ENCODE measurements at places on chromosomes 3 and 15. TPM values are rescaled to one million over a fixed set of nuclear protein-coding genes. Genes with fewer than 3 reads are reported as not detected.

EPB42 gene
- total RNA-seq, result not detected

ADPRH gene
- total RNA-seq, result 1.6 TPM

CFAP91 gene
- total RNA-seq, result 0.68 TPM

DNA sequence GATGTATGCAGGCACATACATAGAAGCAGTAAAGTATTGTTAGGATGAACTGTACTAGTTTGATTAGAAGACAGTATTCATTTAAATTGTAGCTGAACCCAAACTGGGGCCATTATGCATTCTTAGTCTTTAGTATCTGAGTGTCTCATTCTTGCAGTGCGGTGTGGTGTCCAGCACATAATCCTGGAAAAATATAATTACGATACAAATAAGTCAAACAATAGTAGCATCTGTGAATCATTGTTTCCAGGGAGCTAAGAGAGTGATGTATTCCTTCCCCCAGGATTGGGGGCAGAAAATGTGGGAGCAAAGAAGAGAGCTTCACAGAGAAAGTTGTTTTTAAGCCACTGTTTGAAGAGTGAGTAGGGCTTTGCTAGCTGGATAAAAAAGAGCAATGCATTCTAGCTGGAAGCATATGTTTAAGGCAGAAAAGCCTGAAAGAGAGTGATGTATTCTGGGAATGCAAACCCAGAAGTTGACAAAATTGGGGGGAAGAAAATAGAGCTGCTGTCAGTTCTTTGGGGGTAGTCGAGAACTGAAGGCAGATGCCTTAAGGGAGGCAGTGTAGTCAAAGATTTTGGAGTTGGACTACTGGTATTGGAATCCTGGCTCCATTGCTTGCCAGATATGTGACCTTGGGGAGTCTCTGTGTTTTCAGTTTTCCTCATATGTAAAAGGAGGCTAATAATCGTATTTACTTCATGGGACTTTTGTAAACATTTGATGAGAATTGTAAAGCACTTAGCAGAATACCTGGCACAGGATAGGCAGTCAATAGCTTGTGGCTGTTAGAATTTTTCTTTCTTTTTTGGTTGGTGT lies 14.1 kb downstream of the SLMAP start:
- DNase-seq, result no peak

GRCh38 chr15:41656188-41656587 lies 4.0 kb upstream of the MGA start:
- DNase-seq, result no peak

GRCh38 chr3:62672270-62672987 lies 202.8 kb downstream of the CADPS start:
- DNase-seq, result no peak

DNA sequence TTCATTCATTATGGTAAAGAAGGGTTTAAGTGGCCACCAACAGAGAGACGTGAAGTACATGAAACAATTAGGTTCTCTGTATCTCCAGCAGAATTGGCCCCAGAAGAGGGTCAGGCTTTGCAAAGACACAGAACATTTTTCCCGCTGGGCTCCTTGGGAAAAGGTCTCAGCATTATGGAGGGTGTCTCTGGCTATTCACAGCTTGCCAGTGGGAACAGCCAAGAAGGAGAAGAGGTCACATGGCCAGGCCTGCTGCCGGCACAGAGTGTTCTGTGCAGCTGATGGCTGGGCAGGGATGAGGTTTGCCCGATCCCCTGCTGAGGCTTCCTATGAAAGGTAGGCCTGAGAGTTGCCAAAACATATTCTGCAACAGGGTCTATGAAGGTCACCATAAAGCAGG lies 77.8 kb upstream of the LPP start:
- DNase-seq, result no peak

DNA sequence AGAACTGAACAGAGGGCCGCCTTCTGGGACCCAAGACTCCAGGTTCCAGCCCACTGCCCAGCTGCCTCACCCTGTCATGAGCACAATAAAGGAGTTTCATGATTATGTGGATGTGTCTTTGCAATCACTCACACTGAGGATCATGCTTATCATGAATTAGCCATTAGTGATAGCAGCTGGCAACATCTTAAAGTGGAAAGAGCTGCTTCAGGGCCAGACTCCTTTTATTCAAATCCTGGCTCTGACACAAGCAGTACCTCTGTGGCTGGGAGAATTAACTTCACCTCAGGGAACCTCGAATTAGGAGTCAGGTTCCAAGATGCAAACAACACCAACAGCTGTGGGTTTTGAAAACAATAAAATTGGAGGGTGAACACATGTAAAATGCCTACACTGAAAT lies 6.6 kb upstream of the SCAP start:
- DNase-seq, result no peak

DNA sequence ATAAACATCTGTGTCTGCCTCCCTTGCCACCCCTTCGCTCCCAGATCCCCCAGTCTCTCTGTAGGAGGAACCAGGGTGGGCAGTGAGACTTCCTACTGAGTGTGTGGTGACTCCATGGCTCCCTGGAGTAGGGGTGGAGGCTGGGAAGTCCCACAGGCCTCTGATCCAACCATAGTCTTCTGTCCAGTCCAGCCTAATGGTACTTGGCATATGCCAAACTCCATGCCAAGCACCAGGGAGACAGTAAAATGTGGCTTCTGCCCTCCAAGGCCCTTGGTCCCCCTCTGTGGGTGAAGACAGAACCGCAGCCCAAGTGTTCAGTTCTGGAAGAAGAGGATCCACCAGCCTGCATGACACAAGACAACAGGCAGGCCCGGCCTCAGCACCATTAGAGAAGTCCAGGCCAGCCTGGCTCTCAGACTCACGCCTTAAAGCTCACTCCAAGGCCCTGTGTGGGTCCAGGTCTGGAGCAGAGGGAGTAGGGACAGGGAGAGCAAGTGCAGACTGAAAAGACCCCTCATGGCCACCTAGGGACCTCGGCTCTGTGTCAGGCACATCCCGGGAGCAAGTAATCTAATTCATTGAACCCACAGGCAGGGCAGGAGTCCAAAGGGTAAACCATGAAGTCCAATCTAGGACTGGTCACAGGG lies 112.7 kb downstream of the ETFA start:
- DNase-seq, result no peak

GRCh38 chr3:106945435-106945834 lies 431.8 kb upstream of the CCDC54 start:
- DNase-seq, result no peak

GRCh38 chr3:147934451-147935180 lies 525.5 kb downstream of the ZIC1 start:
- no peak for DNase-seq

DNA sequence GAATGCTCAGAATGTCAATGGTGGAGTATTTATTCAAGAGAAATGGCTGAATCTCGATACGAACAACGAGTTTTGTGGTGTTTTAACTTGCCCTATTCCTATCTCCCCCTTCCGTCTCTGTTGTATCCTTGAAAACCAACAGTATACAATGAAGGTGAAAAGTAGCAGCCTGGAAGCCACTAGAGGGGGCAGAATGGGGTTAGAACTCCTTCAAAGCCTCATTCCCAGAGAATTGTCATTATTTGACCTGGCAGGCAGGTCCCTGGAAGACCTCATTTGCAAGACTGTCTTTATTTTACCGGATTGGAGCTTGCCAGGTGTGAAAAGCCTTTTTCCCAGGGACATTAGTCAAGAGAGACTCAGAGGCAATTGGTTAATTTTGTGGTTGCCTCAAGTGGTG lies 139.4 kb downstream of the LRRC28 start:
- no peak for DNase-seq

DNA sequence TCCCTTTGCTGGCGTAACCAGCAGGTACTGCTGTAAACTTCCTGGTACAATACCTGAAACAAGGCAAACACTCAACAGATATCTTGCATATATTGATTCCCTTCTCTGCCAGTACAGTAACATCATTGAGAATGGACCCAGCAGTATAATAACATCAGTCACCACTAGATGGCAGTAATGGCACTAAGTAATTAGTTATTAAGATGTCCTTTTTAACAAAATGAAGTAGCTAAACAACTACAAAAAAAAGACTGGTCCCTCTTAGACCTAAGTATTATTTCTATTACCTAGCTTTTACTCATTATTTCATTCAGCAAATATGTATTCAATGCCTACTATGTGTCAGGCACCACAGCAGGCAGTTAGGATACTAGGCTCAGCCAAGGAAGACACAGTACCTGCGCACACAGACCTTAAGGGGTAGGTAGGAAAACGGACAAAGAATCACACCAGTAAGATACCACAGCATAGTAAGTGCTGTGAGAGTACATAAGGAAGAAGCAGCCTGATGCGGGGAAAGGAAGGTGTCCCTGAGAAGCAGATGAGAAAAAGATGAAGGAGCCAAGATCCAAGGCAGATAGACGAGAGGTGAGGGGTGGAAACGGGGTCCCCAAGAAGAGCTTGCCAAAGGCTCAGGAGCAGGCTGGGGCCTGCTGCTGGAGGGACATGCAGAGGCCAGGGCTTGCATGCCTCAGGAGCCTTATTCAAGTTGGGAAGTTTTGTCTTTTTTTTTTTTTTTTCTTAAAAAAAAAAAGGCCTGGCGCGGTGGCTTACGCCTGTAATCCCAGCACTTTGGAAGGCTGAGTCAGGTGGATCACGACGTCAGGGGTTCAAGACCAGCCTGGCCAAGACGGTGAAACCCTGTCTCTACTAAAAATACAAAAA lies 102.7 kb upstream of the CHD2 start:
- DNase-seq, result no peak

Measured in esophagus squamous epithelium (tissue), 5 donors.